ENCODE measurements at places on chromosomes 1 and 21.

GRCh38 chr1:91582431-91582921 is 81.8 kb downstream of the CDC7 start:
- peak; percentile 56 for DNase-seq

DNA sequence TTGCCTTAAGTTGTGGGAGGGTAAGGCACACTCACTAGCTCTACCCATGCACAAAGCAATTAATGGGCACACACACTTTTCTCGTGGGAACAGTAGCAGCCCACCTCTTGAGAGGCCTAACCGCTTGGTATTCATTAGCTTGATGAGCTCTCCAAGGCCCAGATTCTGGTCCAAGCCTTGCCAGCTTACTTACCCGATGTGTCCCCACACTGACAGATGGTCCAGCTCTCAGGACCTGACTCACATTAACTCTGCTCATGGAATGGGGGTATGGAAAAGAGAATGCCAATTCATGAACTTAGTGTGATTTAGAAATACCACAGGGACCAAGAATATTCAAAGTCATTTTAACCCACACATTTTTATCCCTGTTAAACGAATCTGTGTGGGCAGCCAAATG is 106.8 kb upstream of the CACHD1 start:
- no peak for DNase-seq

GRCh38 chr1:192448026-192448578 is 127.5 kb upstream of the RGS1 start:
- DNase-seq: no peak

- peak; percentile 49 for DNase-seq
These were observed 29.8 kb downstream of the C1orf116 start for GRCh38 chr1:207002724-207003146.

- no peak for DNase-seq
These were observed 93.3 kb upstream of the IFFO2 start for GRCh38 chr1:19049798-19050197.

- no peak for DNase-seq
These were observed 22.9 kb upstream of the LAMC1 start for GRCh38 chr1:183000167-183000962.

DNA sequence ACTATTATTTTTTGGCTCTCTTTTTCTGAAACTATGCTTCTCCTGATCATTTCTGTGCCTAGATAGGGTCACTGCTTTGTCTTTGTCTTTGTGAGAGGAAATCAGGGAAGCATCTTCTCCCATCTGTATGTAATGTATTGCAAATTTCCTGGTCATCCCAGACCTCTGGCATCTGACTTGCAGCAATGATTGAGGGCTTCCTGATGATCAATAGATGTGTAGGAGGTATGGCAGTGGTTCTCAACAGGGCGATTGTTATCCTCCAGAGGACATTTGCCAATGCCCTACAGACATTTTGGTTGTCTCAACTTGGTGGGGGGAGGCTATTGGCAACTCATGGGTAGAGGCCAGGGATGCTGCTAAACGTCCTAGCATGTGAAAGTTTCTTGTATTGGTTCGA is 64.7 kb downstream of the RGL1 start:
- DNase-seq: no peak

GRCh38 chr1:162319493-162320175 is 57.0 kb downstream of the SPATA46 start:
- peak; percentile 16 for DNase-seq

DNA sequence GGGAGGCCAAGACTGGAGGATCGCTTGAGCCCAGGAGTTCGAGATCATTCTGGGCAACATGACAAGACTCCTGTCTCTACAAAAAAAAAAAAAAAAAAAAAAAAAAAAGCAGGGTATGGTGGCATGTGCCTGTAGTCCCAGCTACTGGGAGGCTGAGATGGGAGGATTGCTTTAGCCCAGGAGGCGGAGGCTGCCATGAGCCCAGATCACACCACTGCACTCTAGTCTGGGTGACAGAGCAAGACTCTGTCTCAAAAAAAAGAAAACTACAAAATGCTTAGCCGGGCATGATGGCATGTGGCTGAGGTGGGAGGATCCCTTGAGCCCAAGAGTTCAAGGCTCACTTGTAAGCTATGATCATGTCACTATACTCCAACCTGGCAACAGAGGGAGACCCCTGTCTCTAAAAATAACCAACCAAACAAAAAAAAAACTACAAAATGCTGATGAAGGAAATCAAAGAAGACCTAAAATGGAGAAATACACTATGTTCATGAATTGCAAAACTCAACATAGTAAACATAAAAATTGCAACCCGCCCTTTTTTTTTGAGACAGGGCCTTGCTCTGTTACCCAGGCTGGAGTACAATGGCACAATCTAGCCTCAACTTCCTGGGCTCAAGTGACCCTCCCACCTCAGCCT is 20.4 kb downstream of the SHISAL2A start:
- DNase-seq: no peak

GRCh38 chr1:223246476-223247112 is 103.5 kb upstream of the TLR5 start:
- DNase-seq: no peak
